ENCODE measurements at places on chromosomes 4 and X.
A peak's percentile ranks its signal among the peaks of the same experiment; 100 is the strongest.

GRCh38 chr4:8739820-8740665, 131.6 kb downstream of the HMX1 start:
- DNase-seq = peak; percentile 35

DNA sequence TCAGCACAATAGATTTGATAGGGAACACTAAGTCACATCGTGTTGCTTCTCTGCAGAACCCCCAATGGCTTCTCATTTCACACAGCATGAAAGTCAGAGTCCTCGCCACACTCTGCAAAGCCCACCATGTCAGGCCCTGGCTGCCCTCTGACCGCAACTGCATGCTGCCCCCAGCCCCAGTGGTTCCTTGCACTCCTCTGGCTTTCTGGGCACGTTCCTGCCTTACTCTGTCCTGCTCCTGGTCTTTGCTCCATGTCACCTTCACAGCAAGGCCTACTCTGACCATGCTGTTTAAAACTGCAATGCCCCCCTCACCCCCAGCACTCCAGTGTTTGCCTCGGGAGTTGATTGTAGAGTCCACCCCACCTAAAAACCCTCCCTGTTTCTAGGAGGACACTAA, 78.1 kb downstream of the EVC start:
- no peak for DNase-seq

GRCh38 chrX:71895607-71896006, 15.0 kb upstream of the NHSL2 start:
- DNase-seq = no peak

GRCh38 chr4:186699881-186700397, 23.7 kb downstream of the FAT1 start:
- no peak for DNase-seq

- DNase-seq = no peak
Observed at GRCh38 chr4:80180743-80181142, 16.6 kb upstream of the PRDM8 start.

DNA sequence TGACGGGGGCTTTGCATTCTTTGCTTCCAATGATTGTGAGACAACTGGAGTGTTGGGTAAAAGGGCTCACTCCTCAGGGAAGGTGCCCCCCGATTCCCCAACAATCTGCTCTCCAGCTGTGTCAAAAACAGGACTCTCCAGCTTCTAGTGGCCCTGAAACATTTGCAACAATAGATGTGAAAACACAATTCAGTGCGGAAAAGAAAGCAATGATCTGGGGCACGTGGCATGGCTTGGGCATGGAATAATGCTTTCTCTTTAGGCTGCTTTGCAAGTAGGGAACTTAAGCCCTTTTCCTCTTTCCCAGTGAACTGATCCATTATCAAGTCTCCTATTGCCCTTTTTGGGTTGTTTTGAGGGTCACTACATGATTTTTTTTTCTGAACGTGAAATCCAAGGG, 239.9 kb downstream of the C4orf33 start:
- no peak for DNase-seq

DNA sequence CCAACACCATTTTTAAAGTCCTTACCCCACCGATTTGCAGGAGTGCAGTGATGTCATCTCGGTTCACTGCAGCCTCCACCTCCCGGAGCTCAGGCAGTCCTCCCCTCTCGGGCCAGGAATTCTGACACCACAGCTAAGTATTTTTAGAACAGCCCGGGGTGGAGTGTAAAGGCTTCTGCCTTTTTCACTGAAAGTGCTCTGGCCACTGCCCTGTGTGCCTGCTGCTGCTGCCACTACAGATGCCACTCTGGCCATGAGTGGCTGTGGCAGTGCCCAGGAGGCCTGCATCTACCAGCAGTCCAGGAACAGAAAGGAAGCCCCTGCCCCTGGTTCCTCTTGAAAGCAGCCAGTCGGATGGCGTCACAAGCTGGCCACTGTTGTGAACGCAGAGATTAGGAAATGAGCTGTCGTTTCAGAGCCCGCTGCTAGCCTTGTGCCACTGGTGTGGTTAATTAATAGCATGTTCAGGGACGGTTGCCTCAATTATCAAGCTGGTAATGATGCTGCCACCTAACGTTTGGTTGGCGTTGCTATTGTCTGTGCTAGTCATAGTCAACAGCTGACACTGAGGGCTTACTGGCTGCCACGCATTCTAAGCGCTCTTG, 23.6 kb upstream of the TBC1D14 start:
- DNase-seq = no peak

- DNase-seq = no peak
Observed at GRCh38 chrX:10471418-10471817, 149.0 kb downstream of the MID1 start.

- no peak for DNase-seq
Observed at GRCh38 chrX:38313190-38313589, 14.1 kb downstream of the RPGR start.

- no peak for DNase-seq
Observed at GRCh38 chr4:75308049-75308448, 206.2 kb downstream of the RCHY1 start.

DNA sequence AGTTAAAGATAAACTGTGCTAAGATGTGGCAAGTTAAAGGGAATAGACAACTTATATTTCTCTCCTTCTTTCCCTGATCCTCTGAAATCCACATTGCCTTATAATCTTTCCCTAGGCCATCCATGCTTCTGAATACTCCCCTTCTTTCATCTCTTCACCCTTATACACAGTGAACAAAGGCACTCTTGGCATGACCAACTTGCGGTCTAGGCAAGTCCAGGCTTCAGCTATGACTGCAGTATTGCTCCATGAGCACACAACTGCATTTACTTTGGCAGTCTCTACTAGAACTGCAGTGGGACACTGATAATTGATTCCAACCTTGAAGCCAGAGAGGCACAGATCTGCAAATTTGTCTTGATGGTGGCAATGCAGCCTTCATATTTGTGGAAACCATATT, 24.2 kb upstream of the UBA6 start:
- no peak for DNase-seq

DNA sequence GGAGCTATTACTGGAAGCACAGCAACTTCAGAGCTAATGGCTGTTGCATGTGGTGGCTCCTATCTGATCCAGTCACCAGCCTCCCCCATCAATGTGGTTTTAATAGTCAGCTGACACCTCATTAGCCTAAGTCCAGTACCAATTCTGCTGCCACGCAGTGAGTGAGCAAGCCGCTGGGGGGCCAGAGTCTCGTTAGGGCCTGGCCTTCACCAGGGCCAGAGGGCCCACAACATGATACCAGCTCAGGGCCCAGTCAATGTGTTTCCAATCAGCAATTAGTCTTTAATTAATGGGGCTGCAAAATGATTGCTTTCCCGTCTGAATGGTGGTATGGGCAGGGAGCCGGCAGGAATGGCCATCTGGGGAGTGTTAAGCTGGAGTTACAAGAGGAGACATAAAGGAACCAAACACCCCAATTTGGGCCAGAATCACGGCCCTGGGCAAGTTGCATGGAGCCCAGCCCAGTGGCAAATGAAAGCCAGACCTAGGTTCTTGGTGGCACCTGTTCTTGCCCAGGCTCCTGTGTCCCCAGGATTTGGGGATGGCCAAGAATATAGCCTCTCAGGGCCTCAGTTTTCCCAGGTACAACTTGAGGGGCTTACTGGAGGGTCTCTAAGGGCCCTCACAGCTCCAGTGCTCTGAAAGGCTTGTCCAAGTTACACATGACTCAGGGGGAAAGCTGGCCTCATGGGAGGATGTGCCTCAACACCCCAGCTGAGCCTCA, 119.2 kb downstream of the EFNB1 start:
- DNase-seq = no peak

- DNase-seq = no peak
Observed at GRCh38 chr4:158812543-158812942, 43.7 kb downstream of the FNIP2 start.

DNA sequence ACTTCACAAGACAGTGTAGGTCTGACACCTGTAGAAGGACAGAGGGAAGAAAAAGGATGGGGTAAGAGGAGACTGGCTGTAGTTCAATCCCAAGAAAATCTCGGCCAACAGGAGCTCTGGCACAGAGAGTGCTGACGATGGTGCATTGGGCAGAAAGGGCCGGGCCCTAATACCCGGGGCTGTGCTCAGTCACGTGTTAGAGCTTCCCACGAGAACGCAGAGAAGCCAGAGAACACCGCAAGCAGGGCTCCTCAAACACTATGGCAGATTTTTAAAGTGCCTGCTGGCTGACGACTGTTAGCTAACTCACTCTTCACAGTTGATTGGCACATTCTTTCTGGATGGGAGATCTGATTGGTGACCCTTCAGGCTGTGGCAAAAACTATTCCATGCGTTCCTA, 35.5 kb downstream of the EREG start:
- no peak for DNase-seq

DNA sequence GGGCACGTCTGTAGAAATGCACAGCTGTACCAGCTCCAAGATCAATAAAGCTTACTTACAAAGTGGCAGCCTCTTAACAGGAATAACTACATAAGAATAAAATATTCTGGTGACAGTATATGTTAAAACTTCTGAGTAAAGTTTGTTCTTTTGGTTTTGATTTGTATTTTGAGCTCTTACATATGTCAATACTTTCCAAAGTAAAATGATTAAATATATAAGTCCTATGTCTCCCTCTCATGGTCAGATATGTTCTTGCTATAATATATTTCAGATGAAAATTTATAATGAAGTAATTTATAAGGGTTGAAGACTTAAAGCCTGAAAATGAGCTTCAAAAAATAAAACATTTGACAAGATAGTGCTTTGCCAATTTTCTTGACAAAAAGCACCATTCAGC, 254.4 kb downstream of the NPFFR2 start:
- no peak for DNase-seq

DNA sequence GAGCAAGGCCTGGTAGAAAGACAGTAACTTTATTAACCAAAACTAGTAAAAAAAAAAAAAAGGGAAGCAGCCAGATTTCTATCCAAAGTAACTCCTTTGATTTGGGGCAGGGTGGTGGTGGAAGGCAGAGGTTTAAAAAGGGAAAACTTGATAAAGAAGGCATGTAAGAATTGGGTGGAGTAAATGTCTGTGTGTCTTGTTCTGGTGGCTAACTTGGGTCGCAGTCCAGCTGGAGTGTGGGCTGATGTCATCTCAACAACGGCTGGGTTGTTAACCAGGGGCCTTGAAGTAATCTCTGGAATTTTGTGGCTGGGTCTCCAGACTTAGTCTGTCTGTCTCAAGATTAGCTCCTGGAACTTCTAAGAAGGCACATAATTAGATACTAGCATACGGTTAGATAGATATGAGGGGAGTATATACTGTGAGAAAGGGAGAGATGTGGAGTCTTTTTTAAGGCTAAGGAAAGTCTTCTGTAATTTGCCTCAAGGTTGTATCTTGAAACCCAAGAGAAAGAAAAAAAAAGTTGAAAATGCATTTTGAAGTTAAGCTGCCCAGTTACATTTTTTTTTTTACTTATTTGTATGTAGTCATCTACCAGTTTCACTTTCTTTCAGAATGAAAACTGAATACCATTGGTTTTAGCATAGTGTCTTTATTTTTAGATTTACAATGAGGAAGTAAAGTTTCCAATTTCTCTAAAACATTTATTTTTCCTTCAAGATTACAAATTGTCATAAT, 48.3 kb downstream of the MTHFD2L start:
- no peak for DNase-seq

GRCh38 chrX:861340-861890, 230.8 kb downstream of the SHOX start:
- peak; percentile 26 for DNase-seq

GRCh38 chrX:38657562-38657961, 96.2 kb downstream of the TSPAN7 start:
- no peak for DNase-seq

GRCh38 chr4:6987588-6987961, 55.6 kb upstream of the TADA2B start:
- no peak for DNase-seq
